NCI-H2081 treated with DMSO at 0.1 percent for 48 hours (cell line): ENCODE measurements at places on chromosomes 12 and 14.

DNA sequence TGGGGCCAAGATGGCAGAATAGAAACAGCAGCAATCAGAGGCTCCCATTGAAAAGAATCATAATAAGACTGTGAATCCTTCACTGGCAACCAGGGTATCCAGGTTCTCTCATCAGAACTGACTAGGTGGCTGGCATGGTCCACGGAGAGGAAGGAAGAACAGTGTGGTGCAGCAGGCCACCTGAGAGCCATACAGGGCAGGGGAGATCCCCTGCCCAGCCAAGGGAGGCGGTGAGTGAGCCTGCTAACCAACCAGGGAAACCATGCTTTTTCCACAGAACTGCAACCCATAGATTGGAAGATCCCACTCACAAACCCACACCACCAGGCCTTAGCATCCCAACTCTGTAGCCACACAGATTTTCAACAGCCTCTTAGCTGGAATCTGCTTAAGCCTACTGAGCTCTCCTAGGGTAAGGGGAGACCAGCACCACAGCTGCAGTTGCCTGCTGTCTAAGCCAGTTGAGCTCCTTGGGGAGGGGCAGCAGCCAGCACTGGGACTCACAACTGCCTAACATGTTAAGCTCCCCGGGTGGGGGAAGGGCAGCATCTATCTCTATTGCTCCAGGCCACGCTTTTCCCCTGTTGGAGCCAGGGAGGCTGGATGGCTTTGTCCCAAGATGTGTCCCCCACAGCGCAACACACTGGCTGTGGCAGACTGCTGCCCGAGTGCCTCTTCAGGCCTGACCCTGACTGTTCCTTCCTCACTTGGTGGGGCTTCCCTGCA lies 342.6 kb upstream of the CCDC196 start:
- DNase-seq: no peak

- DNase-seq: no peak
These were observed 899 bp upstream of the COL2A1 start for GRCh38 chr12:48005001-48005749.

DNA sequence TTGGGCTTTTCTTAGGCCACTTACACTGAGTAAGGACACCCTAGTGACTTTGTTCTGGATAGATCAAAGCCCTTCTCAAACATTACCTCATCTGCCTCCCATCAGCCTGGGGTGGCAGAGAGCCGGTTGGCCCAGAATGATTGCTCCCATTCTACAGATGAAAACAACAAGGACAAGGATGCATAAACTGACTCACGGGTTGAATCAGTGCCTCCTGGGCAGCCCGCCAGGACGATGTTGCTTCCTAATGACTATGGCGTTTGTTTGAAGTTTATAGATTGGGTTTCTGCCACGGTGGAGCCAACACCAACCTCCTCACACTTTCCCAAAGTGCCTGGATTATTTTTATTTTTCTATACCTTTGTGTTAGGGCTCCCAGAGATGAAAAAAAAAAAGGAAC lies 3.6 kb upstream of the VRK1 start:
- DNase-seq: no peak

DNA sequence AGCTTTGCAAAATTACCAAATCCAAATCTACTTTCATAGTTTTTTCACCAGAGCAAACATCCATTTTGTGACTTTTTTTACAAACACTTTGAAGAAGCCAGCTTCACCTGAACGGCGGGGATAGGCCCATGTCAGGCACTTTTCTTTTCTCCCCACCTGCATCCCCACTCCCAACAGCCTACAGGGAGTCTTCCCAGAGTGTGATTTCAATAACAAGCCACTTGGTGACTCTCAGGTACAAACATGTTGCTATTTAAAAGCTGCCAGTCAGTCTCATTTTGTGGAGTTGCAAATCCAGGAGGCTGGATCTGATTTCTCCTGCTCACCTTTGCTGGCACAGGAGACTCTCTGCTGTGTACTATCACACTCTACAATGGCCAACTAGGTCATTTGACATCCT lies 285.5 kb downstream of the KCNH5 start:
- DNase-seq: no peak

GRCh38 chr14:53126731-53127130 lies 26.4 kb downstream of the DDHD1 start:
- DNase-seq: no peak

DNA sequence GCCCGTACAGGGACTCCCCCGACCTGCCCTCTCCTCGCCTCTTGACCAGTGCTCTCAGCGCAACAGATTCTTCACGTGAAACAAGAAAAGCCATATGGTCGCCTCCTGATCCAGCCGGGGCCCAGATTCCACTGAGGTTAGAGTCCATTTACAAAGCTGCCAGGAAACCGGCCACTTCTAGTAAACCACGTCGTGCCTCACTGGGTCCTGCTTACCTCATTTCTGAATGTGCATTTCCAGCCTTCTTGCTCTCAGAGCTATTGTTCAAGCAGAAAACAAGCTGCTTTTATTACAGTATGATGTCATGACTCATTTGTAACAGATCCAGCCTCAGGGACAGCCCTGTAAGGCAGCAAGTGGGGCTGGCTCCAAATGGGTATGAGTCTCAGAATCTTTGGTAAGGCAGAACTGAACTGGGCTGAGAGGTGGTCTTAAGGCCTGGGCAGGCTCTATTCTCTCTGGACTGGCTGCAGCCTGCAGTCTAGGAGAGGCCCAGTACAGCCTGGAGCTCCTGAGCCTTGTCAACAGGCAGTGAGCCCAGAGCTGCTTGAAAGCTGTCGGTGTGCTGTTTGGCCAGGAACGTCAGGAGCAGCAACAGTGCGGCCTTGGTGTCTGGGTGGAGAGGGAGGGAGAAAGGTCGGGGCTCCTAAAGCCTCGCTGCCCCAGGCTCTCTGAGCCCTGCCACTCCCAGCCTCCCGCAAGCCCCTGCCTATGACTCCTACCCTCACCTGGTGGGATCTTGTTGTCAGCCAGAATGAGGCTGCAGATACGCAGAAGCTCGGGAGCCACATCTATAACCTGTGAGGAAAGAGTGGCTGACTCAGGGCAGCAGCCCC lies 8.3 kb downstream of the REC8 start:
- no peak for DNase-seq

DNA sequence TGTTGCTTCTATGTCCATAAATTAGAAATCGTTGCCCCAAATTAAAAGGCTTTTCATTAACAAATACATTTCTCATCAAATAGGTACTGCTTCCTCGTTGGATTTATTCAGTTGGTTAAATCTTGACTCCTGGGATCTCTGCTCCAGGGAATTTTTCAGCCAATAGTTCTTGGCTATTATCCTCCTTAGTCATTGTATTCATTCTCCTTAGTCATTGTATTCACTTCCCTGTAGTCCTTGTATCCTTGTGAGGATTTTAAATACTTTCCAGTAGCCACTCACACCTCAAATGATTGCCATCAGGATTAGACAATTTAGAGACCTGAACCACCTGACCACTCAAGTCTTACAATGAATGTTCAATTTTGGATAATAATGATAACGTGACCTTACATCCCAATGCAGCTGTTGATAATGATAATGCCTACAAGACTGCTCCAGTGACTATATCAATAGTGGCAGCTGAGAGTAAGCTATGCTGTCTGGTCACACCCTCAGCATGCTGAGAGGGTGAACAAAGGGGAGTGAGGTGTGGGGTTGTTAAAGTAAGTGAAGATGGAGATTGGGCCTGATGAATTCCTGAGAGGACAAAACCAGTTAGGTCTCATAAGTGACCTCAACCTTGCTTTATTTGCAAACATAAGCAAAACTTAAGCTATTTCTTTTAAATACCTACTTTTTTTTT lies 193.7 kb upstream of the RTL1 start:
- DNase-seq: no peak

GRCh38 chr14:74963705-74964271 lies 8.4 kb upstream of the PGF start:
- no peak for DNase-seq

GRCh38 chr12:105296116-105297089 lies 34.1 kb upstream of the C12orf75 start:
- no peak for DNase-seq

- DNase-seq: no peak
These were observed 18.8 kb upstream of the STRAP start for GRCh38 chr12:15863372-15863771.

DNA sequence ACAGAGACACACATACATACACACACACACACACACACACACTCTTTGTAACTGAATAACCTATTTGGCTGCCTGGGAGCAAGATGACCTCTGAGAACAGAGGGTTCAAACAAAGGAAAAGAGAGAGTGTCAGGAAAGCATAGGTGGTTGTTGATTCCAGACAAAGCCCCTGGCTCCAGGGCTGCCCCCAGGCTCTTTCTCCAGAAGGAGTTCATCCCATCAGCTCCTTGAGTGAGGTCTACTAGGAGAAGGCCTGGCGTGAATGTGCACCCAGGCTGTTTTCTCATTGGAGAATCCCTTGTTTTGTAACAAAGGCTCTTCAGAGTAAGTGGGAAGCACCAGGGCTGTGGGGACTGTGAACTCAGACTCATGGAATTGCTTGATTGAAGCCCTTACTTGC lies 151.9 kb downstream of the EMP1 start:
- no peak for DNase-seq

- no peak for DNase-seq
These were observed 16.7 kb downstream of the PDE1B start for GRCh38 chr12:54565986-54566544.

GRCh38 chr14:54889919-54890318 lies 12.7 kb downstream of the GCH1 start:
- DNase-seq: no peak

GRCh38 chr12:91417650-91418049 lies 235.0 kb upstream of the DCN start:
- no peak for DNase-seq

DNA sequence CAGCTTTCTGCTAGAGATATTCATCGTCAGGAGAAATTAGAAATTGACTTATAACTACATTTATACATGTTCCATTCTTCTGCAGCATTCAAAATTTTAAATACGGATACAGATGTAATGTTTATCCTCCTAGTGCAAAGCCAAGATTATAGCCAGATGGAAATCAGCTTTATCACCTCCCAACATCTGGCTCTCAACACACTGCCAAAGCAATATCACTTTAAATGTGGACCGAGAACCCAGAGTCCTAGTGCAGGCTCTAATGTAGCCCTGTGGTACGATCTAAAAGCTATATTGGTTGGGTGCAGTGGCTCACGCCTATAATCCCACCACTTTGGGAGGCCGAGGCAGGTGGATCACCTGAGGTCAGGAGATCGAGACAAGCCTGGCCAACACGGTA lies 6.5 kb downstream of the MLH3 start:
- DNase-seq: no peak

- DNase-seq: no peak
These were observed 161.5 kb downstream of the DERA start for GRCh38 chr12:16072678-16073077.

- no peak for DNase-seq
These were observed 9.0 kb upstream of the SLC25A21 start for GRCh38 chr14:37181441-37181840.

DNA sequence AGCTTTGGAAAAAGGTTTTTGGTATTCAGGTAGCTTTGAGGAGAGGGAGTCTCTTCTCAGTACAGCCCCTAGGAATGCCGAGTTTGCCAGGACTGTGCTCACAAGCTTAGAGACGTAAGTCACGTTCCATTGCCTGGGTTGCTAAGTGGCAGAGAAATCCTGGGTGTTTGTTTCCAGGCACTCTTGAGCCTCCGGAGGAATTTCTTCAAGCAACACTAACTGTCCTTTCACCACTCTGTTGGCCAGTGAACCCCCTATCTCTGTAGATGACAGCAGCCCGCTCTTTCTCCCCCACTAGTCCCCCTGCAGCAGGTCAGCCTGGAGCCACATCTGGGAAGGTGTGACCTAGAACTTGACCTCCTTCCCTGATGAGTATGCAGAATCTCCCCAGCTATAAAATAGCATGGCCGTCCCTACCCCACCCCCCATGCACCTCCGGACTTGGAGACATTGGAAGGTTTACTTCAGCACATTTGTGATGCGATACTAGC lies 162.7 kb downstream of the ZFP36L1 start:
- DNase-seq: no peak

DNA sequence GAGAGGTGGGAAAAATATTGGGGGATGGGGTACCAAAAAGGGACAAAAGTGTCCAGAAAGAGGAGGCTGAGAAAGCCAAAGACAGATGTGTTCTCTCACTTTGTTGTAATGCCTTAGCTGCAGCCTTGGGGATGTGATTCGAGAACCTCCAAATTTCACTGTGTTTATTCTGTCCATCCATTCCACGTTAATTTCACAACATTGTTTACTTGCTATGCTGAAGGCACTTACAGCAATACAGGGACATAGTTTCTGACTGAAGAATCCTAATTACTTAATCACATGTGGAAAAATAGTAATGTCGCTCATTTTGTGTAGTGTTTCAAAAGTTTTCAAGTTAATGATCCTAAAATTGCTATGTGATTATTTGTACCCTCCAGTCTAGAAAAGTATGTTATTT lies 146.2 kb upstream of the SLC38A2 start:
- no peak for DNase-seq

DNA sequence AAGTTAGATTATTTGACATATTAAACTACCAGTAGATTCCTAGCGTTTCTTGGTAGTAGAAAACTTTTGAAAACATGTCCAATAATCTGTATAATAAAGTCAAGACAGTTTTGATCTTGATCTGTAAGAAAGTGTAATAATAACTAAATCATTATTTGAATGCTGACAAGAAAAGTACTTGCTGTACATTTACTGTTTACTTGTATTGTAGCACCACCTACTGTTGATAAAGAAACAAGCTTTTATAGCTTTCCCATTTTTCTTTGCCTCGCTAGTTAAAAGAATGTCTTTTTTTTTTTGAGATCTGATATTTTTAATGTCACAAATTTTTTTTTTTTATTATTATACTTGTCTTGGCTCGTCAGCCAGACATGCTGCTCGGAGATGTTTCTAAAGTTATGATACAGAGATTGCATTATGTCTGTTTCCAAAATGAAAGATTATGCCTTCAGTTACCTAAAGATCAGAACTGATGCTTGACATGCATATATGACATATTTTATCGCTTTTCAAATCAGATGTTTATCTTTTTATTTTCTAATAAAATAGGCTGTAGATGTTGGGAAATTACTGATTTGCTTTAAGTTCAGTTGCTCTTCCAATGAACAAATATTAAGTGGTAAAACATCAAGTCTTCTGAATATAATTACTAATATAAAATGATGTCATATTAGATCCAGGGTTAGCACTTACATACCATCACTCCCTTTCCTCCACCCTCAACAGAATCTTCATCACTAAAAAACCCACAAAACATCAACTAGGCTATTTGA lies 140.5 kb downstream of the AKAP6 start:
- peak; percentile 35 for DNase-seq

GRCh38 chr12:68381476-68382219 lies 49.5 kb upstream of the MDM1 start:
- DNase-seq: no peak

GRCh38 chr14:95258754-95259593 lies 60.7 kb downstream of the CLMN start:
- DNase-seq: no peak

DNA sequence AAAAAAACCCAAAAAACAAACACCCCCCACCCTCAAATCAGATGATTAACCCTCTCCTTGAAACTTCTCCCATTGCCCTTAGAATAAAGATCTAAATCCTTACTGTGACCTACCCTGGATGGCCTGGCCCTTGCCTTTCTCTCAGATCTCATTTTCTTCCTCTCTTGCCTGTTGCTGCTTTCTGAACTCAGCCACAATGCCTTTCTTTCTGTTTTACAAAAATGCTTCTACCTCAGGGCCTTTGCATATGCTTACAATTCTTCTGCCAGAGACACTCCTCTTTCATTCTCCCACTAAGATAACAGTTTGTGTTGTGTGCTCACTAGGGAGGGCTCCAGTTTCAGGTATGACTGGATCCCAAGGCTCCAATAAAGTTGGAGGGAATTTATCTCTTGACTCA lies 108.3 kb downstream of the PTPN11 start:
- DNase-seq: no peak
